ENCODE measurements at places on chromosomes 12 and 14. TPM values are rescaled to one million over a fixed set of nuclear protein-coding genes. Genes with fewer than 3 reads are reported as not detected.

- DNase-seq: no peak
Measured at GRCh38 chr14:81162941-81163340, 57.8 kb downstream of the GTF2A1 start.

- DNase-seq: no peak
Measured at GRCh38 chr12:30484658-30485057, 211.0 kb downstream of the IPO8 start.

GRCh38 chr12:91744597-91744996 lies 401.0 kb downstream of the BTG1 start:
- no peak for DNase-seq

GRCh38 chr14:83170165-83170564 lies 1636.5 kb upstream of the SEL1L start:
- no peak for DNase-seq

GRCh38 chr12:7096979-7097378 lies 4.7 kb upstream of the C1R start:
- no peak for DNase-seq

- peak; percentile 50 for DNase-seq
Measured at GRCh38 chr14:66944872-66945271, 244.4 kb upstream of the GARIN2 start.

DNA sequence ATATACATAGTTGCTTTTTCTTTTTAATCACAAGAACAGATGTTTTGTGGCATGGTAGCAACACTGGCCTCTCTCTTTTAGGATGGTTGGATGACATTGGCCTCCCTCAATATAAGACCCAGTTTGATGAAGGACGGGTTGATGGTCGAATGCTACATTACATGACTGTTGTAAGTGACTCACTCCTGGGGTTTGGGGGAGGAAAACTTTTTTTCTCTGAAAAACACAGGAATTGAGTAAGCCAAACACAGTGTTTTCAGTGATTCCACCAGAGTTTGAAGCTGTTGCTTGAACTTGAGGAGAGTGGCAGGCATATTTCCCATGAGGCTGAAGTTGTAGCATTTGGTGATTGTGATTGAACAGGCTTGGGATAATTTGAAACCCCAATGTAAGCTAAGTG lies 13.7 kb upstream of the REP15 start:
- DNase-seq: peak; percentile 36

DNA sequence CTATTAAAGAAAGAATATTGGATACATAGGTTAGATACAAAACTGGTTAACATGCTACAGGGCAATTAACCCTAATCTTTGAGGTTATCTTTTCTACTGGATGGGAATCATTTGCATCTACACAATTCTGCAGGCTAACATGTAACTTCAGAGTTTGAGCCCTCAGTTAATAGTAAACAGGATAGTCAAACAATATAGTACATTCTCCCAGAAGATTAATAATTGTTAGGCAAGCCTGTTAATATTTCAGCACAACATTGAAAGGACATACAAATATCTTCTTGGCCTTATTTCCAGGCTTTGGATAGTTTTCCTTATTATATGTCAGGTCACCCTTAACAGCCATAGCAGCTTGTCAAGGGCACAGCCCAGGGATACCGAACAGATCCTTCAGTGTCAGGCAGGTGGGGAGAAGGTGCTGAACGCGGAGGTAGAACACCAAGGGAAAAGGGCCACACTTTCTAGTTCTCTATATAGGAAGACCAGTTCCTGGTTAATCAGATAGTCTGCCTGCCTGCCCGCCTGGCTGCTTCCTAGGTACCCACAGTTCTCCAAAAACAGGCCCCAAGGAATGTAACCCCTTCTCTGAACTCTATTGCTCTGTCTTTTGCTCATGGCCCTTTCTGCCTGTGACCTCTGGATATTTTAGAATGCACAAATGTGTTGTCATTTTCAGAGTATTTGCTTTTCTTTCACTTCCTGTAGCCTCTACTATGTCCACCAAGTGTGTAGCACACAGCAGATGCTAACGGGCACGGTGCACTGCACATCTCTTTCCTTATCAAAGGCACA lies 256.0 kb downstream of the PCNX1 start:
- DNase-seq: no peak

DNA sequence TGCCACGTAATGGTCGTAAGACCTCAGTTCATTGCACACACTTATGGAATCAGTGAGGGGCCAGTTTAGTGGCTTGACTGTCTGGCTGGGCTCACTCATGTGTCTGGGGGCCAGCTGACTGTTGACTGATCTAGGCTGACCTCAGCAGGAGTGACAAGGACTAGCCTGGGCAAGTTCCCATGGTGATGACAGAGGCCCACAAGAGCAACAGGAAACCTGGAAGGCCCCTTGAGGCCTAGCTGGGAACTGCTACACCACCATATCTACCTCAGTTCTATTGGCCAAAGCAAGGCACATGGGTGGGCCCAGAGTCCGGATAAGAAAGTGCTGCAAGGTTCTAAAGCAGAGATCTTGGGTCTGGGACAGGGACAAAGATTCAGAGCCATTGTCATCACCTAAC lies 21.3 kb upstream of the RFLNA start:
- DNase-seq: no peak

- DNase-seq: no peak
Measured at GRCh38 chr12:3091038-3091319, 13.8 kb downstream of the TSPAN9 start.

- no peak for DNase-seq
Measured at GRCh38 chr12:16530268-16530850, 75.6 kb downstream of the LMO3 start.

- DNase-seq: peak; percentile 79
Measured at GRCh38 chr12:88334271-88334670, 192.2 kb downstream of the TMTC3 start.

DNA sequence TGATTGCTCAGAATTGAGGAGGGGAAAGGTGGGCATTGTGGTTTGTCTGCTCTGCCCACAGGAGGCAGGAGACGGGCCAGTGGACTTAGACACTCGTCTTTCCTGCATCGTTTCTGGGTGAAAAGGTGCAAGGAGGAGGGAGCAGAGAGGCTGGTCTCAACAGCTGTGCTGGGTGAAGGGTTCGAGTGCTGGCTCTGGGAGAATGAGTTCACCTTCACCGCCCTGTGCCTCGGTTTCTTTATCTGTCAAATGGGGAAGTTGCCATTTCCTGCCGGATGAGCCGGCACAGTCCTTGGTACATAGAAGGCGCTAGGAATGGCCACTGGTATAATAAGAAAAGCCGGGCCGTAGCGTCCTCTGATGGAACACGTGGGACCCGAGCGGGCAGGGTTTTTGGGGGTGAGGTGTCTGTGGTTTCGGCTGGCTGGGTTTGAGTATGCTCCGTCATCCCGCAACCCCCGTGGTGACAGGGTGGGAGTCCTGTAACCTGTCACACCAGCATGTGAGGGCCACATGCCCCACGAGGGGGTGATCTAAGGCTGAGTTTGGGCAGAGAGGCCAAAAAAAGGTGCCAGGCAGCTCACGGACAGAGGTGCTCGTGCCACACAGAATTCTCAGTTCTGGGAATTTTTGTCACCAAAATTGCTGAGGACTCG lies 7.3 kb downstream of the BCL7A start:
- DNase-seq: no peak

- peak; percentile 31 for DNase-seq
Measured at GRCh38 chr12:5428332-5429221, 3.3 kb upstream of the NTF3 start.

DNA sequence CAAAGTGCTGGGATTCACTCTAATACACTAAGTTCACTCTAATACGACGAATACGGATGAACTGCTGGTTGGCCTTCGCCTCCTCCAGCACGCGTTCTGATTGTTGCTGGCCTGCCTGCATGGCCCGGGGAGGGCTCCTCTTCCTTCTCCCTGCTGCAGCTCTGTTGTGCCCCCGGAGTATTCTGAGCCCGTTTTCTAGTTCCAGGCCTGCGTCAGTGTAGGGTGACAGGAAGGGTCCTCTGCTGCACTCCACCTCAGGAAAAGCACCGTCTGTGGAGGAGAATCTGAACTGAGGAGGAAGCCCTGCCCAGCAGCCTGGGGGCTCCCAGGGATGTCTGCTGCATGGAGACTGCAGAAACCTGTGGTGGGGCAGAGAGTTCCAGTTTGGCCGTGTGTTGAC lies 44.4 kb downstream of the DDX51 start:
- DNase-seq: no peak

- peak; percentile 78 for DNase-seq
Measured at GRCh38 chr14:35215110-35215813, 76.9 kb upstream of the PSMA6 start.

DNA sequence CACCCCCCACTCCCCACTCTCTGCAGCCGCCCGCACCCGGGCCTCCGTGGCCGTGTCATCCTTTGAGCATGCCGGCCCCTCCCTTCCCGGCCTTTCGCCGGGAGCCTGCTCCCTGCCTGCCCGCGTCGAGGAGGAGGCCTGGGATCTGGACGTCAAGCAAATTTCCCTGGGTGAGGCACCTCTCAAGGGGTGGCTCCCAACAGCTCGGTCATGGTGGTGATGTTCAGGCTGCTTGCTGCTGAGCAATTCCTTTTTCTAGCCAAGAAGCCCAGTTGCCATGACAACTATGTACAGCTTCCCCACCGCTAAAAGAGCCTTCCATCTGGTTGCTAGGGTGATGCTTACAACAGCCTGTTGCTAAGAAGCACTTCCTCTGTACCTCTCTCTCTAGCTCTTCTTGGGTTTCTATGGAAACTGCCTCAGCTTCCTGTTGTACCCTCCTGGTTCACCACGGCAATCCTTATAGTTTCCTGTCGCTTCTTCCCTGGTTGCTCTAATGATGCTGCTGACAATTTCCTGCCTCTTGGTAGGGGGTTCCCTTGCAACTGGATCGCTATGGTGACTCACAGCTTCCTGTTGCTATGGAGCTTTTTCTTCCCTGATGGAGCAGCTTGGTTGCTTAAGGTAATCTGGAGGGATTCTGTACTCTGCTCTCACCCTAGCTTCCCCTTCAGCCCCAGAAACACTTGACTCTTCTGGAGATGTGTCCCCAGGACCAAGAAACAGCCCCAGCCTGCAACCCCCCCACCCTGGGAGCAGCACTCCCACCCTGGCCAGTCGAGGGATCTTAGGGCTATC lies 11.0 kb downstream of the ZNF219 start:
- peak; percentile 62 for DNase-seq

- no peak for DNase-seq
Measured at GRCh38 chr14:101220921-101221510, 317.5 kb upstream of the RTL1 start.

DNA sequence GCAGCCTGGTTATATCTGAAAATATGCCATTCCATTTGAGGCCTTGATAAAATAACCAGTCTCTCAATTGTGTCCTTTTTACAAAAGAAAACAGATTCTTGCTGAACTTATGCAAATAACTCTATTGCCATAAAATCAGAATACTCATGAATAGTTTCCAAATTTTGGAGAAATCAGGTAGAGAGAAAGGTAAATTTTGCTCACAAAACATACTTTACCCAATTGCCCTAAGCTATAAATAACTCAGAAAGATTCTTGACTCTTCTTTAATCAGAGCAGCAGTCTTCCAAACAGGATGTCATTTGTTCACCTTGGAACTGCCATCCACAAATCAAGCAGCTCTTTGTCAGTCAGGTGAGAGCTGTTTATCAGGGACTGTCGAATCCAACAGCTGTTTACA lies 12.6 kb downstream of the ZNF26 start:
- no peak for DNase-seq

DNA sequence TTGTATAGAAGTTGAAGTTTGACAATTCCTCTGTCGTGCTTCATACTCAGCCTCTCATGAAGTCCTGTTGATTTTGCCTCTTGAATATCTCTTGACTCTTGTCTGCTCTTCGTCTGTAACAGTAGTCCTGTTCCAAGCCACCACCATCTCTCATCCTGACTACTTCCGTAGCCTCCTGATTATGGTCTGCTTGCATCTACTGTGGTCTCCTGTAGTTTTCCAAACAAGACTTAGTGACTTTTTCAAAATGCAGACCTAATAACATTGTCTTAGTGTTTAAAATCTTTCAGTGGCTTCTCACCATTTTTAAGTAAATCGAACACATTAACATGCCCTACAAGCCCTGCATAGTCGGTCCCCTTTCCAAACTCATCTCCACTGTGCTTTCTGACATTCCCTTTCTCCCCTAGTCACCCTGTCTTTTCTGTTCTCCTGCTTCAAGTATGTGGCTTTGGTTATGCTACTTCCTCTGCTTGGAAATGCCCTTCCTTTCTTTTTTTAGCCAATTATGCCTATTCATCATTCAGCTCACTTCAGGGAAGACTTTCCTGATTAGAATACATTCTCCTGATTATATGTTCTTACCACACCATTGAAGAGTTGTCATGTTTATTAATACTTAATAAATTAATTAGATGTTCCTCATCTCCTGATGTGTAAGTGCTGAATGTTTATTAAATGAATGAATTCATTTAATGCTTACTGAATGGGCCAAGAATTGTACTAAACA lies 2.0 kb downstream of the SCYL2 start:
- DNase-seq: peak; percentile 17

GRCh38 chr12:110966081-110966760 lies 45.8 kb upstream of the MYL2 start:
- DNase-seq: no peak

GRCh38 chr12:19248929-19249602 lies 119.5 kb downstream of the PLEKHA5 start:
- DNase-seq: peak; percentile 60

DNA sequence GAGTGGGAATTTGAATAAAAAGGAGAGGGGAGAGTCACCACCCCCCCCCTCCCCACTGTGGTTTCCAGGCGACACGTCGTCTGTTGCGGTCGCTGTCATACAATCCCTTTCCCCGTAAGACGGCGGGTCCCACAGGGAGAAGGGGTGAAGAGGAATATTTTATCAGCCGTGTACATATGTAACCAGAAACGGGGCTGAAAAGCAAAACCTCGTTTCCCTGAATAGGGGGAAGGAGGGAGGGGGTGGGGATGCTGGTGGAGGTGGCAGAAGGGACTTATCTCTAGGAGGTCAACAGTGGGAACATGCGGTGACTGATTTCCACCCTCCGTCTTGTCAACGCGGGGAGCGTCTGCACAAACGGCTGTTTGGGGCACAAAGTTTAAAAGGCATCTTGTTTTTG lies 171.4 kb downstream of the RBM19 start:
- no peak for DNase-seq

DNA sequence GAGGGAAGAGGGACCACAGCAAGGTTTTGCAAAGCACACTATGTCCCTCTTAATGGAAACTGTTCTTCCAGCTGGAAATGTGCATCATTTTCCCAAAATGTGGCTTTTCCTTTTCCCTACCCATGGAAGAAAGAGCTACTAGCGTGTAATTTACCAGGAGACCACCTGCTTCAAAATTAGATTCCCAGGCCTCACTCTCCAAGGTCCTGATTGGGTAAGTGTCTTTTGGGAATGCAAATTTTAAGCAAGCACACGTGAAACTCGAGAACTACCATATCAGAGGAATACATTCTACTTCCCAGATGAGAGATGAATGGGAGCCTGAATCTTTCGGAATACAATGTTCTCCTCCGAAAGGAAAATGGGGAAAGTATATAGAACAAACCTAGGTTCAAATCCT lies 201.6 kb upstream of the NOS1 start:
- no peak for DNase-seq

GRCh38 chr14:100048786-100049185 lies 16.4 kb upstream of the EVL start:
- DNase-seq: peak; percentile 40

The CELA1 gene
- not detected for total RNA-seq

The KCNC2 gene
- 0.43 TPM for total RNA-seq

The SERPINA4 gene
- total RNA-seq: not detected

The ARHGDIB gene
- 30.6 TPM for total RNA-seq

The GZMB gene
- not detected for total RNA-seq

The ACVRL1 gene
- 18.0 TPM for total RNA-seq

The OSGEP gene
- 36.3 TPM for total RNA-seq

The FOXA1 gene
- total RNA-seq: not detected

The RNU4-1 gene
- under 0.01 TPM for total RNA-seq

The BDKRB1 gene
- total RNA-seq: 15.1 TPM

The TPPP2 gene
- total RNA-seq: not detected

The TMCC3 gene
- total RNA-seq: 1.6 TPM

The RASSF9 gene
- 0.32 TPM for total RNA-seq

The NR1H4 gene
- total RNA-seq: under 0.01 TPM

The PTPRQ gene
- 0.32 TPM for total RNA-seq

The GUCY2C gene
- total RNA-seq: not detected
